Muscle of leg (tissue), 16 donors: ENCODE measurements at places on chromosomes 12 and 14.

- no peak for DNase-seq
Observed at GRCh38 chr12:7107636-7108002, 1.4 kb downstream of the C1RL start.

DNA sequence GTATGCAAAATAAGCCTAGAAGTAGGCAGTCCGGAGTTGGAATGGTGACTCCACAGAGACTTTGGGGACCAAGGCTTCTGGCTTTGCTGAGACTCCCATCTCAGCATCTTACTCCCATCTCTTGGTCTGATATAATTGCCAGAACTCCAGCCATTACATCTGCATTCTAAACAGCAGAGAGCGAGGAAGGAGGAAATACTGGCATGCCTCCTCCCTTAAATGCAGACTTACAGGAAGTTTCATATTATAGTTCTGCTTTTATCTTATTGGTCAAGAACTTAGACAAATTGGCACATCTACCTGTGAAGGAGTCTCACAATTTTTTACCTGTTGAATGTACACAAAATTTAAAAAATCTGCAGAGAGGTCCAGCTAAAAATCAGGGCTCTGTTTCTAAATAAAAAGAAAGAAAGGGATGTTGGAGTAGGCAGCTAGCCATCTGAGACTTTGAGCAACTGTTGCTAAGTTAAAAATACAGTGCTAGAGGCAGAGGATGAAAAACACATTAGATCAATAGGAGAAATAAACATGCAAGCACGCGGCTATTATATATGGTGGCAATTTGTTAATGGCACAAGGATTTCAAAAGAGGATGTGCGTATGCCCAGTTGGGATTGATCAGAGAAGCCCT is 209.9 kb upstream of the HMGA2 start:
- DNase-seq: peak; percentile 75

DNA sequence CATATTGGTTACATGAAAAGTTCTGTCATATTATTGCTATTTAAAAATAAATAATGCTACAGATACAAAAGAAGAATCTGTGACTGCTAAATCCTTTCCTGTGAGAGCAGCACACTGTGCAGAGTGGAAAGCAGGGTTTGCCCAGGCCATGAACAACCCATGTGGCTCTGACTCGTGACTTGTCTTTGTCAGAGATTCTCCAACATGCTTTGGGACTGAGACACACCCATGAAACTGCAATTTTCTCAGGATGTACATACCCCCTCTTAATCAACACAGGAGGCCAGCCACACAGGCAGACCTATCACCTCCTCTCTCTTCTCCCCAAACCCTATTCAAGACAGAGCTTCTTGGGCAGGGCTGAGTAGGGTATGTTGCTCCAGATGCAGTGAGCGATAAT is 96.8 kb upstream of the NTF3 start:
- DNase-seq: no peak

DNA sequence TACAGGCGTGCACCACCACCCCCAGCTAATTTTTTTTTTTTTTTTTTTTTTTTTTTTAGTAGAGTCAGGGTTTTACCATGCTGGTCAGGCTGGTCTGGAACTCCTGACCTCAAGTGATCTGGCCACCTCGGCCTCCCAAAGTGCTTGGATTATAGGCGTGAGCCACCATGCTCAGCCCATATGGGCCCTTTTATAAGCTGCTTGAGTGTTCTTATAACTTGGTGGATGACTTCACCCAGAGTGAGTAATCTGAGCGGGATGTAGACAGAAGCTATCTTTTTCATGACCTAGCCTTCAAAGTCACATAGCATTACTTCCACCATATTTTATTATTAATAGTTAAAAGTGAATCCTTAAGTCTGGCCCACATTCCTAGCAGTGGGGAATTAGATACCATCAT is 16.4 kb downstream of the BBOF1 start:
- DNase-seq: no peak

DNA sequence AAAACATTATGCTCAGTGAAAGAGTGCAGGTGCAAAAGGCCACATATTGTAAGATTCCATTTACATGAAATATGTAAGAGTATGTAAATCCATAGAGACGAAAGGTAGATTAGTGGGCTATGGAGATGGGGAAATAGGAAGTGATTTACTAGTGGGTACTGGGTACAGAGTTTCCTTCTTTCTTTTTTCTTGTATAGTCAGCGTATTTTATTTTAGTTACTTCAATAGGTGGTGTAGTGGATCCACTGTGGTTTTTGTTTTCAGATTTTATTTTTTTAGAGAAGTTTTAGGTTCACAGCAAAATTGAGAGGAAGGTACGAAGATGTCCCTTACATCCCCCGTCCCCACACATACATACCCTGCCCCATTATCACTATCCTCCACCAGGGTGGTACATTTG is 6.1 kb upstream of the CIT start:
- no peak for DNase-seq
